ENCODE measurements at places on chromosomes 12 and 14.
A peak's percentile ranks its signal among the peaks of the same experiment; 100 is the strongest.

GRCh38 chr14:50649691-50650090 lies 18.4 kb downstream of the SAV1 start:
- no peak for DNase-seq

DNA sequence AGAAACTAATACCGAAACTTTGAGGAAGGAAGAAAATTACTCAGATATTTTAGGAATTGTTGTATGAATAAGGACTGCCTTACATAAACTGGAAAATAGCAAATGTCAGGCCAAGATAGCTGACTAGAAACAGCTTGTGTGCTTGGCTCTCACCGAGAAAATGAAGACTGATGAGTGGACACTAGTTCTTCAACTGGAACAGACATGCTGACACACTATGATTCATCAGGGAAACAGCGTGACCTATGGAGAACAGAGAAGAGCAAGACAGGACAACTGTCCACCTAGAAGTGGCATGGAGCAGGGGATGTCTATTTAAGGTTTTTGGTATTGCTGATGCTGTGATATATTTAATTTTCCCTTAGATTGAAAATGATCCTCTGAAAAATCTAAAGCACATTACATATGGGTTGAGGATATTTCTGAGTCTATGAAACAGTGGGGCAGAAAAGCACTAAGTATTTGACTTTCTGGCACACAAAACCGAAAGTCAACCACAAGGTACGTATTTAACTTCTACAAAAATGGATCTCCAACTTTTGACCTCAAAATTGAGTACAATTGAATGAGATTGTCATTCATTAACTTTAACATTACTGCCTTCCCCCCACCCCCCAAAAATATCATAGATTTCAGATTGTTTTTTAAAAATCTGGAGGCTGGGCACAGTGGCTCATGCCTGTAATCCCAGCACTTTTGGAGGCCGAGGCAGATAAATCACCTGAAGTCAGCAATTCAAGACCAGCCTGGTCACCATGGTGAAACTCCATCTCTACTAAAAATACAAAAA lies 863.2 kb downstream of the LRFN5 start:
- peak; percentile 45 for DNase-seq

DNA sequence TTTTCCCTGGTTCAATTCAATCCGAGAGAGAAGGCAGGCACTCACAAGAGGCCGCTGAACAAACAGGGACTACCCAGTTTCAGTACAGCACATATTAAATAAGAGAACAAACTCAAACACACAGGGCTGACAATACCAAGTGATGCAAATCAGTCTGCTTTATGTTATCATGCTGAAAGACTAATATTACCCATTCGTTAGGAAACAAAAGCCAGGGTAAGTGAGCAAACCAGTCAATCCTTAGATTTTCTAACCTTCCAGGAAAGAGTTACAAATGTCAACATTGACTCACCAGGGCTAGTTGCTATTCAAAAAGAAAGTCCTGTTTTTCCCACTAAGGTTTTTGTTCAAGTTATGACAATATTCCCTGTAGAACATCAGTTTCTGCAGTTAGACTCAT lies 246.2 kb downstream of the C12orf42 start:
- no peak for DNase-seq

- DNase-seq, result no peak
Measured at GRCh38 chr14:34833549-34834523, 41.3 kb downstream of the BAZ1A start.

DNA sequence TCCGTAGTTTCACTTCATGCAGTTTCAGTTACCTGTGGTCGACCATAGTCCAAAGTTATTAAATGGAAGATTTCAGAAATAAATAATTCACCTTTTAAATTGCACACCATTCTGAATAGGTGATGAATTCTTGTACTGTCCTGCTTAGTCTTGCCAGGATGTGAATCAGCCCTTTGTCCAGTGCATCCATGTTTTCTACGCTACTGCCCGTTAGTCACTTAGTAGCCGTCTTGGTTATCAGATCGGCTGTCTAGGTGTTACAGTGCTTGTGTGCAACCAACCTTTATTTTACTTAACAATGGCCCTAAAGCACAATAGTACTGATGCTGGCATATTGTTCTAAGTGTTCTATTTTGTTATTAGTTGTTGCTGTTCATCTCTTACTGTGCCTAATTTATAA lies 146.7 kb downstream of the ACSS3 start:
- DNase-seq, result no peak

DNA sequence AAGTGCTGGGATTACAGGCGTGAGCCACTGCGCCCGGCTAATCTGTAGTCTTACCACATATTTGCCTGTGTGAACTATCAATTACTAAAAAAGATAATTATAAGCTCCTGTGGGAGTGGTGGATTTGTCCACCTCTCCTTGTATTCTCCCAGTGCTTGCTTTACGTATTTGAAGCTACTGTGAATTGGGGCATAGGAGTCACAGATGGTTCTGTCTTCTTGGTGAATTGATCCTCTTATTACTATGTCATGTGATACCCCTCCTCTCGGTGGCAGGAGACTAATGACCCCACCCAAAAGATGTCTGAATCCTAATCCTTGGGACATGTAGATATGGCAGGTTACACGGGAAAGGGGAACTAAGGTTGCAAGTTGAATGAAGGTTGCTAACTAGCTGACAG lies 11.8 kb downstream of the GPR132 start:
- DNase-seq, result no peak

DNA sequence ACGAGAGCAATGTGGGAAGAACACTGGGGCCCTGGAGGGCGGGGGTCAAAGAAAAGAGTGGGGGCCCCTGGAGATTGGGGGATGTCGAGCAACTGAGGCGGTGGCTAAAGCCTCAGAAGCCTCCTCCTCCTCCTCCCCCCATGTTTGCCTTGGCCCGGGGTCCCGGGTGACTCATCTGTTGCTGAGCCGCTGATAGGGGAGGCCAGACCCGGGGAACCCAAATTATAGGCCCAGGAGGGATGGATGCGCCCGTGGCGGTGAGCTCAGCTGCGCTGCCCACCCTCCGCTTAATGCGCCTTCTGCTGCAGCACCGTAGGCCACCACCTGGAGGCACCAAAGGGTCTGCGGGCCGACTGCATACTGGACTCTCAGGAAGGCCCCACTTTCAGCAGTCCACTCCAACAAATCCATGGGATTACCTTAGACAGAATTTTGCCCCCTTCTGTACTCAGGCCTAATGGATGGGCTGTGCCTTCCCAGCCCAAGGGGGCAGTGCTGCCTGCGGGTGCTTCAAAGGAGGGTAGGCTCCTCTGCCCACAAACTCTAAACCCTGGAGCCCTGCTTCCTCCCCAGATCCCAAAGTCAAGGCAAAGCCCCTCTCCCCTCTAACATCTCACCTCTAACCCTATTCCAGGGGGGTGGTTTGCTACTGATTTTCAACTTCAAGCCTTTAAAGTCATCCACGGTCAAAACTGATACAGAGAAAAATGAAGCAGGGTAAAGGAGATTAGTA lies 2.6 kb upstream of the WNT10B start:
- DNase-seq, result no peak

- DNase-seq, result no peak
Measured at GRCh38 chr12:108635201-108635996, 1.7 kb upstream of the SELPLG start.

- no peak for DNase-seq
Measured at GRCh38 chr12:116635487-116635886, 76.3 kb downstream of the MAP1LC3B2 start.

All from MG63 (cell line).